Left lung (tissue), 14 donors: ENCODE measurements at places on chromosomes 12 and 14.

- DNase-seq = peak; percentile 61
Observed at GRCh38 chr14:92513204-92513965, at the start of gene RIN3. RIN3 (plus strand) TSS chr14:92513781; CDS start chr14:92513933, 152 bp downstream.

DNA sequence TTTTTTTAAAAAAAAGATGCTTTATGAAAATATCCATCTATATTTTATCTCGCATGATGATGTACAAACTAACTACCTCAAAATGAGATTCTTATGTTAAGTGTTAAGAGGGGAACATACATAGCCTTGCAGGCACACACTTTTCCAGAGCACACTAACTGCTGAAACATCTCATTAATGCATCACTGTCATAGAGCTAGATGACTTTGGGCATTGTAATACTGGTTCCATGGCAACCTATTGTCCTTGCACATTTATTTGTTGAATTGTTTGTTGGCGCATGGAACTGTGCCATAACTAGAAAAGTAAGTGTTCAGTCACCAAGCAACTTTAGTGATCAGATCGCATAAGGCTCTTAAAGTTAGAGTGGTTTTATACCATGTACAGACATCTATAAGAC is 348.3 kb downstream of the GALC start:
- DNase-seq = no peak

DNA sequence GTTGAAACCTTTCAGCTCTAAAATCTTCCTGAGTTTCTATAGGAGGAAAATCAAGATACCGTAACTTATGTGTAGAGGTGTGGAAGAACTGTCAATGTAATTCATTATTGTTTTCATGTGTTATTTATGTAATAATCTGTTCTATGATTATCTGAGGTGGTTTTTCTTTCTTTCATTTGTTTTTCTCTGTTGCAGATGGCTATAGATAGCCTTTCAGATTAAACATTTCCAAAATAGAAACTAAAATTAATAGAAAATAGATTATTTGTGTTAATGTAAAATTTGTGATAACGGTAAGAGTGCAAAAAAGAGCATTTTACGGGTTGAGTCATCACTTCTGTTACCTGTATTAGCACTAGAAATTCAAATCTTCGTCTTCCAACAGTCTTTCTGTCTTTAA is 128.8 kb downstream of the SYNE2 start:
- DNase-seq = no peak

- no peak for DNase-seq
Observed at GRCh38 chr14:89700801-89701200, 253.7 kb downstream of the EFCAB11 start.

DNA sequence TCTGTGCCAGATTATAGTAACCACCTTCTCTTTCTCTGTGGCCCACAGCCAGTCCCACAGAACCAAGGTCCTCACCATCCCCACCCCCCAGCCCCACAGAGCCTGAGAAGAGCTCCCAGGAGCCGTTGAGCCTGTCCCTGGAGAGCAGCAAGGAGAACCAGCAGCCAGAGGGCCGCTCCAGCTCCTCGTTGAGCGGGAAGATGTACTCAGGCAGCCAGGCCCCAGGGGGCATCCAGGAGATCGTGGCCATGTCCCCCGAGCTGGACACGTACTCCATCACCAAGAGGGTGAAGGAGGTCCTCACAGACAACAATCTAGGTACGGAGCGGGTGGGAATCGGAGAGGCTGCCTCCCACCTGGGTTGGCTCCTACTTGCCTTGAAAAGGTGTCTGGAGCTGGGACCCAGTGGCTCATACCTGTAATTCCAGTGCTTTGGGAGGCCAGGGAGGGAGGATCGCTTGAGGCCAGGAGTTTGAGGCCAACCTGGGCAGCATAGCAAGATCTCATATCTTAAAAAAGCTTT is 34.4 kb downstream of the PHETA1 start:
- no peak for DNase-seq

GRCh38 chr12:9276990-9277389 is 68.8 kb upstream of the PZP start:
- no peak for DNase-seq

GRCh38 chr14:76814726-76815645 is 2.3 kb upstream of the ANGEL1 start:
- no peak for DNase-seq

DNA sequence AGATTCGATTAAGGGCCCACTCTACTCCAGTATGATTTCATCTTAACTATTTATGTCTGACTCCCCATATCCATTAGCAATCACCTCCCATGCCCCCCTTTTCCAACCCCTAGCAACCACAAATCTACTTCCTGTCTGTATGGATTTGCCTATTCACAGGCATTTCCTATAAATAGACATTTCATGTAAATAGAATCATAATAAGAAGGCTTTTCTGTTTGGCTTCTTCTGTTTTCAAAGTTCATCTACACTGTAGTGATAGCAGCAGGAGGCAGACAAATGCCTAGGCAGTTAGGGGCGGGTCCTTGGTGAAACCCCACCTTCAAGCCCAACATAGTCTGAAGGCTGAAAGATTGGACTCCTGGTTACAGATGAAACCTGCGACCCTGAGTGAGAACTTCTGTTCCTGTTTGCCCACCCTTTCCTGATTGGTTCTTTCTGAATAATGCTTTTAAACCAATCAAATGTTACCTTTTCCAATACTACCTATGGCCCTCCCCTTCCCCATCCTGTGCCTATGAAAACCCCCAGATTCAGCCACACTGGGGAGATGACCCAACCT is 62.1 kb upstream of the HECTD1 start:
- no peak for DNase-seq

DNA sequence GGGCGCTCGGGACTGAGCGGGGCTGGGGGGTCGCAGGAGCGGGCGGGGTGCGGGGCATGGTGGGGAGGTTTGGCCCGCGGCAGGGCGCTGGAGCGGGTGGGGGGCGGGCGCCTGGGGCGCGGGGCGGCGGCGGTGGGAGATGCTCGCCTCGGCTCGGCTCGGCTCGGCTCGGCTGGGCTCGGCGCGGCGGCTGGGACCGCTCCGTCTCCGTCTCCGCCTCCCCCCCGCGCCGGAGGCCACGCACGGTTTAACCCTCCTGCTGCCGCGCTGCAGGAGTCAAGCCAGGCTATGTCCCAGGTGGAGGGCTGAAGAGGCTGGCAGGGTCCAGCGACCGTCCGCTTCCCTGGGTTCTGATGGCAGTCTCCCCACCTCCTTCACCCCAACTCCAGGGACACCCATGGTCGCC is at the start of gene PIANP:
PIANP (minus strand) TSS at position 170 of the 406 bp plus-strand sequence. CDS start 2,754 bp downstream, outside the sequence.
- DNase-seq = no peak

GRCh38 chr12:38878986-38879385 is 26.4 kb downstream of the CPNE8 start:
- no peak for DNase-seq

GRCh38 chr12:12523229-12523628 is 39.4 kb downstream of the DUSP16 start:
- no peak for DNase-seq

- no peak for DNase-seq
Observed at GRCh38 chr12:124177276-124177950, 117.5 kb upstream of the RFLNA start.

DNA sequence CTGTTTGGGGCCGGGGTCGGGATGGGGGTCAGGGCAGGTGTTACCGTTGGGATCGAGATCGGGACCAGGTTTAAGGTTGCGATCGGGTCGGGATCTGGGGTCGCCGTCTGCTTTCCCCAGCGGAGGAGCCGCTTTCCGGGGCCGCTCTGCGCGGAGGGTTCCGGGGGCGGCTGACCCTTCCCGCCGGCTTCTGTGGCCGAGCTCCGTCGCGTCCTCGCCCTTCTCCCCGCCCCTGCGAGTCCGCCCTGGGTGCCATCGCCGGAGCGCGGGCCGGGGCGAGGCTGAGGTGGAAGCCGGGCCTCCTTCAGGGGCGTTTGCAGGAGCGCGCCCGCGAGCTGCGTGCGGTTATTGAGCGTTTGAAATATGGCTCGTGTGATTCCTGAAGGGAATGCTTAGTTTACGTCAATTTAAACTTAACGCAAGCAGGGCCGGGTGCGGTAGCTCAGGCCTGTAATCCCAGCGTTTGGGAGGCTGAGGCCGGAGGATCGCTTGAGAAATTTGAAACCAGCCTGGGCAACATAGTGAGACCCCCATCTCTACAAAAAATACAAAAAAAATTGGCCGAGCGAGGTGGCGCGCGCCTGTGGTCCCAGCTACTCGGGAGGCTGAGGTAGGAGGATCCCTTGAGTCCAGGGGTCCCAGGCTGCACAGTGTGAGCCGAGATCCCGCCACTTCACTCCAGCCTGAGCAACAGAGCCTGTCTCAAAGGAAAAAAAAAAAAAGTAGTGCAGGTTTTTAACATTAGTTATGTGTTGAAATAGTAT is 620 bp downstream of the PGAM5 start:
- no peak for DNase-seq

DNA sequence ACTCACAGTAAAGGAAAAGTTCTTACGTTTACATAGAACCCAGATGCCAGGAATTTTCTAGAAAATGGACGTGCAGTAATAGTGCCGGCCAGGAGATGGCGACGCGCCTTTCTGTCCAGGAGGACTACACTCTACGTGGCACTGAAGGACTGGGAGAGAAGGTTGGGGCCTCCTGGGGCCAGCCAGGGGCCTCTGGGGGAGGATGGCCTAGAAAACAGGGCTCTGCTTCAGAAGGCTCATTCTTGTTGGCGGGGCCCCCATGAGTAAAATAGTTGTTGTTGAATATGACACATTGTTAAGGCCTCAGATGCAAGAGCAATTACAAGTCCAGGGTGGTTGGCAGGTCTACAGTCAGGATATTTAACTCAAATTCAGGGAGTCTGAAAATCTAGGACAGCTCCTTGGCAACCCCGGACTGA is 120.1 kb upstream of the MAX start:
- DNase-seq = no peak

DNA sequence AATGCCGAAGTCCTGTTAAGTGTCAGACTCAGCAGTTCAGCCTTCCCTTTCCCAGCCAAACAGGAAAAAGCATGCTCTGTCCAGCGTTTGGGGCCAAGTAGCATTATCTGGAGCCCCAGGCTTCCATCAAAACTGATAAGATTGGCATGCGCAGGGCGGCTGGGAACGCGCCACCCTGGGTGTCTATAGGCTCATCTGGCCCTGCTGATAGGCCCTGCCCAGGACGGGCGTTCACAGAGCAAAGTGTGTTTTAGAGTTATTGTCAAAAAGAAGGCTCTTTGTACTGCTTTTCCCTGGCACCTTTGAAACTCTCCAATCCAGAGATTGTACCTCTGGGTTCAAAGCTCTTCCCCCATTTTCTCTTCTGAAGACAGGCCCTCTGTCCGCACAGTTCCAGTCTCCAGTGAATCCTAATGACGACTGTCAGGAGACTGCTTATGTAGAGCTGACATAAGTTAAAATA is at the start of gene ART4:
ART4 (minus strand) TSS at position 102 of the 463 bp plus-strand sequence. CDS start 413 bp downstream, outside the sequence.
- DNase-seq = no peak

GRCh38 chr12:105783983-105784947 is 354.5 kb downstream of the NUAK1 start:
- no peak for DNase-seq

DNA sequence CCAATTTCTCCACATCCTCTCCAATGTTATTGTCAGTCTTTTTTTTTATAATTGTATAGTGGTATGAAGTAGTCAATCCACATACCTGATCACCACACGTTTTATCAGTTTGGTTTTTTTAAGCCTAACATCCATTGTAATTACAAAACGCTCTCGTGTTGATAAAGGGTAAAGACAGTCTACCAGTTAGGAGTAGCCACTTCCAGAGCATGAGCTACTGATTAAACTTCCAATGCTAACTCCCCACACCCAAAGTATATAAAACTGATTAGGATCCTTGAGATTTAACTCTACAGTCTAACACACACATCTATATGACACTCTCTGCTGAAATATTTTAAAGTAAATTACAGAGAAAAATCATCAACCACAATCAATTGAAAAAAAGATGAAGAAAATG is 20.7 kb downstream of the CPNE8 start:
- no peak for DNase-seq

DNA sequence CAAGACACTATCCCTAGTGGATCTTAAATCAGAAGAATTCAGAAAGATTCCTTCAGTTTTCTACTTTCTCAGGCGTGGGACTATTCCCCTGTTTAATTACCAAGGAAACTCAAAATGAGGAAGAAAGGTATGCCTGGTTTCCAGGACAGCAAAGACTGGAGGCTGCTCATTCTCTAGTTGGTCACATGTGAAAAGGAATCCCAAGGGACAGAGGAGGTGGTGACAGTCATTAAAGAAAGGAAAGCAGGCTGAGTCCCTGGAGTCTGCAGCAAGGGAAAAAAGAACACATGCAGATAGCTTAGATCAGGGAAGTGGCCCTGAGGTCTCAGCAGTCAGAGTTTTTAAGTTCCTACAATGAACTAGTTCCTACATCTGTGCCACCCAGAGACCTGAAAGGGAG is 165.4 kb upstream of the CCDC198 start:
- DNase-seq = no peak

- no peak for DNase-seq
Observed at GRCh38 chr12:6200256-6201212, at the start of gene CD9. CD9 (plus strand) TSS chr12:6200400; CDS start chr12:6200500, 100 bp downstream.

DNA sequence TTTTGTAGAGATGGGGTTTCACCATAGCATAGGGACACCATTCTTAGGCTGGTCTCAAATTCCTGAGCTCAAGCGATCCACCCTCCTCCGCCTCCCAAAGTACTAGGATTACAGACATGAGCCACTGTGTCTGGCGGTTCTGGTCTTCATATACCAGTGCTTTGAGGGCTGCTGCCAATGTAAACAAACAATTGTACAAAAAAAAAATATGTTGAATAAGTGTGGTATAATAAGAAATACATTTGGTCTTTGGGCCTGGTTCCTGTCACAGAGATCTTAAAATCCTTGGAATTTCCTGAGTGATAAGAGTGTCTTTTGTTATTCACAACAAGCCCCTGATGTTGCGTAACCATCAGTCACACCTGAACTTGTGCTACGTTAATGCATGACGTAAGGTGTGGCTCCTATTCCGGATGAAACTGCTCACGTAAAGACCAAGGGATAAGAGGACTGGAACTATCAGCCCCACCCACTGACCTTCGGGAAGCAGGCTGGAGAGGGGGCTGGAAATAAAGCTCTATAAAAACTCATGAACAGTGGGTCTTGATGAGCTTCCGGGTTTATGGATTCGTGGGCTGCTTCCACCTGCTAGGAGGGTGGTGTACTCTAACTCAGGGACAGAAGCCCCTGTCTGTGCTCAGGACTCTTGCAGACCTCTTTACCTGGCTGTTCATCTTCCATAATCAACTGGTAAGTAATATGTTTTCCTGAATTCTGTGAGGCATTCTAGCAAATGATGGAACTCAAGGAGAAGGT is 16.5 kb upstream of the RIMKLB start:
- no peak for DNase-seq

- DNase-seq = peak; percentile 31
Observed at GRCh38 chr12:67068761-67069450, 200.3 kb upstream of the CAND1 start.

- DNase-seq = peak; percentile 8
Observed at GRCh38 chr12:82326905-82327503, 31.2 kb downstream of the CCDC59 start.
